ENCODE measurements at places on chromosomes 5 and 9.
A peak's percentile ranks its signal among the peaks of the same experiment; 100 is the strongest.

DNA sequence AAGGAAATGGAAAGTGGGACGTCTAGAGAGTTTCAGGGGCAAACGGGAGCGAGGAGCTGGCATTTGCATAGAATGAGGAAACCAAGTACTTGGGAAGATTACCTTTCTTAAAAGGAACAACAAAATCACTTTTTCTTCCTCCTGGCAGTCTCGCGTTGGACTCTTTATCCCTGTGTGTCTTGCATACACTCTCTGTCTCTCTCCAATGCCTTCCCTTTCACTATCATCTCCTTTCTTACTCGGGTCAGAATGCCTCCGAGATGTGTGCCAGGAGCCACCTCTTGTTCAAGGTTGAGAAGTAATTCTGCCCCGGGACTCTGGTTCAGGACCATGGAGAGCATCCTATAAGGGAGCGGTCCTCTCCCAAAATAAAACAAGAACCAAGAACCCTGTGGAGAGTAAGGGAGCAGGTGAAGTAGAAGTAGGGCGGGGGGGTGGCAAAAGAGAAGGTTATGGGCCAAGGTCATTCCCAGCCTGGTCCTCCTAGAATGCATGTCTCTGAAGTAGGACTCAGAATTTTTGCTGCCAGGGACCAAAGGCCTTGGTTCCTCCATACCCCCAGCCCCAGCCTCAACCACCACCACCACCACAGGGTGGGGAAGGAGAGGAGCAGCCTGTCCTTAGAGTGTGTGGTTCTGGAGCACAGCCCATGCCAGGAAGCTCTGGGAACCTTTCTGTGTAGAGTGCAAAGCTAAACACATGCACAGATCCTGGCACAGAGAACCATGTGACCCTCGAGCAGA is 72.1 kb upstream of the ARAP3 start:
- DNase-seq, result peak; percentile 37

GRCh38 chr5:136309932-136310598 is 55.3 kb downstream of the TRPC7 start:
- DNase-seq, result no peak

- DNase-seq, result no peak
Observed at GRCh38 chr9:27929841-27930240, 356.6 kb upstream of the C9orf72 start.

DNA sequence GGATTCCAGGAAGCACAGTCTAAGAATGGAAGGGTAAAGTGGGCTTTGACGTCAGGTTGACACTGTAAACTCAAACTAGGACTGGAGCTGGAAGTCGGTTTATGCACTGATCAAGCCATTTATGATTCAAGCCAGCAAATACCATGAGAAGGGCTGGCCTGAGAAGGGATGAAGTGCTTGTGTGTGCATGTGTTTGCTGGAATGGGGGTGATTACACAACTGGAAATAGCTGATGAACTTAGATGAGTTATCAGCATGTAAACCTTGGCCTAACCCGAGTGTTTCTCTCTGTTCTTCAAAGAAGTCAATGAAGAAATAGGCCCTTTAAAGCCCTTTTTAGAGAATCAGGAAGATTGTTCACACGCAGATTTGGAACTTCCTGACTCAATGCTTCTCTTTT is 287.6 kb downstream of the RFX3 start:
- DNase-seq, result no peak

DNA sequence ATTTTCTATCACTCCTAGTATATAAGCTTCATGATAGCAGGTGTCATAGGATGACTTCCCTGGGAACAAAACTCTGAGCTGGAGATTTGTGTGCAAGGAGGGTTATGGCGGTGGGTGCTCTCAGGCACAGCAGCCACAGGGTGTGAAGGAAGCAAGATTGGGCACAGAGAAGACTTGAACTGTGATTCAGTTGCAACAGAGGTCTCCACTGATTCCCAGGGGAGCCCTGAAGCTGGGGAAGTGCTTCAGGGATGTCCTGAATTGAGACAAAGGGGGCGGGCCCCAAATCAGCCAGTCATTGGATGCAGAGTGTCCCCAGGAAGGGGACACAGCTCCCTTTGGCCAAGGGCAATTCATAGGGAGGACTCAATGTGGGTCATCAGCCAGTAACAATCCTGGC is 44.4 kb upstream of the ANKRD55 start:
- no peak for DNase-seq

DNA sequence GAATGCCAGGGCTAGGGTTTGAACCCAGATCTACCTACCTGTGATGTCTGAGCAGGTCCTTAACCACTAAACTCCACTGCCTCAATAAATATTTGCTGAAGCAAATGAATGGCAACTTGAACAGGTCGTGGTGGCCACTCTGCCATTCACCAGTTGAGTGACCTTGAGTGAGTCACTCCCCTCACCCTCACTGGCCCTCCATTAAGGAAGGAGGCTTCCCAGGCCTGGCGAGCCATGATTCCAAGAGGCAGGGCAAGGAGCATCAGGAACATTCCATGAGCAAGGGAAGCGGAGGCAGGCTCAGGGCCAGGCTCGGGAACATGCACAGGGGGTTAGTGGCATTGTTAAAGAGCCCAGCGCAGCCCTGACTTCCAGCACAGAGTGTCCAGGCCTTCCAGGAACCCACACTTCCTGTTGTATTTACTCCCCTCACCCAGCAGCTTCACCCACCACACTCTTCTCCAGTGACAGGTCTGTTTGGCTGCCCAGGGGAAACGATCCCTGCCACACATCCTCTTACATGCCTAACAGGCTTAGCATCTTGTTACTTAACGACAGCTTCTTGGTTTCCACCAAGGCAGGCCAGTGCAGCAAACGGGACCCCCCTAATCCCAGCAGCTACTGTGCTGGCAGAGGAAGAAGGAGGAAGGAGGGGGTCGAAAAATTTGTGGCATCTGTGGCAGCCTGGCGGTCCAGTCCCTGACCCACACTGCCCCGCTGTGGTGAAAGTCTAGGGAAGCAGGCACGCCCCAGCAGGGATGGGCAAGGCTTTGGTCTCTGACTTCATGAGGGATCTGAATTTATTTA is 43.7 kb upstream of the TTC1 start:
- DNase-seq, result peak; percentile 78

- no peak for DNase-seq
Observed at GRCh38 chr9:111034170-111034897, 3.9 kb downstream of the LPAR1 start.

DNA sequence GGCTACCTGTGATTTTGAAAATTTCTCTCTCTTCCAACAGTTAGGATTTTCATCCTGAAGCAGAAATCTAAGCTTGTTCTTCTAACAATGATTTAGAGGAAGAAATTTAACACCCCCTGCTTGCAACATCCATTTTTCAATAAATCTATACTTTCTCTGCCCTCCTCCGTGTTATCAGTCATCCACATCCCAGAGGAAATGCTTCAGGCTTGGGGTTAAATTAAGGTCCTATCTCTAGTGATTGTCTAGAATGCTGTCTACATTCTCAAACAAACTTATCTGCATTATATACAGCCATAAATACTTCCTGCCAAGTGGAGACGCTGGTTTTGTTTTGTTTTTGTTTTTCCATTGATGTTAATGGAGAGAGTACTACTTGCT is 371.0 kb downstream of the CSNK1G3 start:
- peak; percentile 19 for DNase-seq

All from EL (cell line).